Smooth muscle cell of bladder (primary cell): ENCODE measurements at places on chromosomes 2 and 18. TPM values are rescaled to one million over a fixed set of nuclear protein-coding genes. Genes with fewer than 3 reads are reported as not detected.

The TAF4B gene
- total RNA-seq = 1.7 and 1.9 TPM in 2 replicates

The GALNT3 gene
- total RNA-seq = 0.65 and 0.71 TPM in 2 replicates

The FER1L5 gene
- total RNA-seq = 1.3 and 1.4 TPM in 2 replicates

The FOXI3 gene
- not detected in 2 replicates for total RNA-seq
